Activated CD4-positive, CD25-positive, alpha-beta regulatory T cell (primary cell): ENCODE measurements at places on chromosomes 7 and 10.

DNA sequence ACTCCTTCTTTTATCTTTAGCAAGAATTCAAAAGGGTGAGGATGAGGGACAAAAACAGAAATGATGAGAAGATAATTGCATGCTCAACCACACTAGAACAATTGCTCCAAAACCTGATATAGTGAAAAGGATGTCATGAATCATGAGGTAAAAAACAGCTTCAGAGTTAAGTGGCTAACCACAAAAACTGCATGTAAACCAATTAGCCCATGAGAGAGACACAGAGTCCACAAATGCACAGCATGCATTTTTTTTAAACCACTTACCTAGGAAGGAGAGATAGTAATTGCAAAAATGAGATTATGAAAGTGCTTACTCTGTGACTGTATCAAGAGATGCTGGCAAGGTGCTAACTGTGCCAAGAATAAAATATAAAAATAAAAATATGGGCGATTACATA is 132.9 kb downstream of the MBL2 start:
- no peak for DNase-seq

DNA sequence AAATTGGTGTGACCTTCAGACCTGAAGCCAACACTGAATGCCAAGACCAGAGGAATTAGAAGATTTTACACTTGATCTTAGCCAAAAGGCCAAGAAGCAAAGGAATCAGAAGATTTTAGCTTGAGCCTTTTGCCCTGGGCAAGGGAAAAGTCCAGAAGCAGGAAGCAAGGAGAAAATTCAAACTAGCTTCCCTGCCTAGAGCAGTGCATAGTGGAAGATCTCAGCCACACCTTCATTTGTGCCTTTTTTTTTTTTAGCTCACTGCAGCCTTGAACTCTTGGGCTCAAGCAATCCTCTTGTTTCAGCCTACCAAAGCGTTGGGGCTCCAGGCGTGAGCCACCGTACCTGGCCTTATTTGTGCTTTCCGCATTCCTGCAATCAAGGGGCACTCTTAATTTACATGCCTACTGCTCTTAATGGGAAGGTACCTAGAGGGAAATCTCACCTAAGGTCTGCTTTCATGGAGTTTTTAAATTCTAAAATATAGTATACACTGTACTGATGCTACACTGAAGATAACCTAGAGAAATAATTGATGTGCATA is 8.3 kb upstream of the PIP4K2A start:
- DNase-seq, result no peak

DNA sequence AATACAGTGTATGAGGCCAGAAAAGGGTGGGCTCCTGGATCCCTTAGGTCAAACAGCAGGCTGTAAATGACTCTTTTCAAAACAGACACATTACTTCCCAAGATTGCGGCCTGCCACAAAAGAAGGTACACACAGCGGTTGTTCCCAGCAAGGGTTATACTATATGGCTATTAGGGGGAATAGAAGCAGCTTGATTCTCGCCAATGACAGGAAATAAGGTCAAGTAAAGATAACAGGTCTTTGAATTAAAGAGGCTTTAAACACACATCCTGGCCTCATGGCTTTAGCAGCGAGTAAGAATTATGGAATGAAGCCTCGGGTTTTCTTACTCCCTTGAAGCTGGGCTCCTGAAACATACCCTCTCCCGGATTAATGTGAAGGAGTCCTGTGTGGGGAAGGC is 58.3 kb downstream of the CYP26A1 start:
- DNase-seq, result no peak

GRCh38 chr7:116984917-116985316 is 31.6 kb downstream of the ST7 start:
- DNase-seq, result no peak

- DNase-seq, result no peak
Observed at GRCh38 chr10:46077141-46077554, 31.1 kb upstream of the MSMB start.

DNA sequence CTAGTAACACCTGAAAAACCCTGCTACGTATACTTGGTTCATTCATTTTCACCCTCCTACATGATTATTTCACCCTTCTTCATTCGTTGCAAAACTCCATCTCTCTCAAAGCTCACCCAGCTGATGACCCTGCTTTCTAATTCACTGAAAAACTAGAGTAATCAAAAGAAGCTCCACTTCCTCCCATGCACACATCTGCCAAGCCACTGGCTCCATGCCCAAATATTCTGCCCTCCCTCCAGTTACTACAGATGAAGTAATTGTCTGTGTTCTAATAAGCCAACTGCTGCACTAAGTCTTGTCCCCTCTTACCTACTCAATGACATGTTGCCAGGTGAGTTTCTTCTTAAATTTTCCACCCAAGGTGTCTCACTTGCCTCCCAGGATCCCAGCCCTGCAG is 96.9 kb upstream of the CCDC71L start:
- DNase-seq, result no peak

GRCh38 chr10:29407280-29407858 is 118.5 kb downstream of the LYZL1 start:
- DNase-seq, result no peak

DNA sequence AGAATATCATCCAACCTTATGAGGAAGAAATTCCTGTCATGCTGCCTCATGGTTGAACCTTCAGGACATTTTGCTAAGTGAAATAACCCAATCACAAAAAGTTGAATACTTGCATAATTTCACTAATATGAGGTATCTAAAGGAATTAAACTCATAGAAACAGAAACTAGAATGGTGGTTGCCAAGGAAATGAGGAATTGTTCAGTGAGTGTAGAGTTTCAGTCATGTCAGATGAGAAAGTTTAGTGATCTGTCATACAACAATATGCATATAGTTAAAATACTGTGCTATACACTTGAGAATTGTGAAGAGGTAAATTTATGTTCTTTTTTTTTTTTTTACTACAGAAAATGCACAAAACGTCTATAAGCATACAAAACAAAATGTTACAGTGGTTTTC is 60.7 kb downstream of the R3HCC1L start:
- no peak for DNase-seq

- DNase-seq, result no peak
Observed at GRCh38 chr10:80945264-80945880, 407.7 kb downstream of the SH2D4B start.

- no peak for DNase-seq
Observed at GRCh38 chr7:122301858-122302760, 2.4 kb downstream of the FEZF1 start.

DNA sequence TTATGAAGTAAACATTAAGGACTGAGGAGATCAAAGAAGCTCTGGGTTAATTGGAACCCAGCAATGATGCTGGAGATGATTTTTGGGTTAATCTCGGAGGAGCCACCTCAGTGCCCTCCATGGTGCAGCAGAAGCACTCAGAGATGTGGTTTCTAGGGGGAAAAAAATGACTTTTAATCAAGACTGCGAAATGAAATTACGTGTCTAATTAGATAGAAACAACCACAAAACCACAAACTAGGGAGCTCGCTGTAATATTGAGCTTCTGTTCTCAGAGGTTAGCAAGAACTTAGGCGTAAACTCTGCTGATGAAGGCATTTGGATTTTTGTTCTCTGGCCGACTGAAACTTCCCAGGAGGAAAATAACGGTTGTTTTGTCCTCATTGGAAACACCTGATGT is 319.0 kb downstream of the GRID1 start:
- no peak for DNase-seq

DNA sequence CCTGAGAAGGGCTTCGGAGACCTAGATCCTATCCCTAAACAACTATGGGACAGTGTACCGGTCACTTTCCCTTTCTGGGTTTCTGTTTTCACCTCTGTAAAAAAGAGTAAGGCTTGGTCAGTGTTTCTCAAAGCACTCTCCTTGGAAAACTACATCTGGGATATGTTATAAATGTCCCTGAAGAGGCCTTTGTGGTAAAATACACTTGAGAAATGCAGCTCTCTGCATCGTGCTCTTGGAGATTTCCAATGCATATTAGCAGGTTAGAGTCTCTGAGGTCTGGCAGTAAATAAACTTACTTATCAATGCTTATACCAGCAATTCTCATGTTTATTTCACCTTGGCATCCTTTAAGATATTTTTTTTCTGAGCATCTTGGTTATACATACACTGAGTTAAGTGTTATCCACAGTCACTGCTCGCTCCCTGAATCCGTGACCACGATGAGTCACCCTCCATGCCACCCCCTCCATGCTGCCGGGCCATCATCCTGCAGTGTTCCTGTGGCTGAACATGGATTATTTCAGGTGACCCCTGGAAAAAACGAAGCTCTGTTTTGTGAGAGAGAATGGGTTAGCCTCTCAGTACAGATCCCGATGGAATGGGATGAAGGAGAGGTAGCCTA is 3.3 kb upstream of the TBXAS1 start:
- no peak for DNase-seq

- DNase-seq, result no peak
Observed at GRCh38 chr7:120949998-120950538, 509 bp upstream of the ING3 start.

DNA sequence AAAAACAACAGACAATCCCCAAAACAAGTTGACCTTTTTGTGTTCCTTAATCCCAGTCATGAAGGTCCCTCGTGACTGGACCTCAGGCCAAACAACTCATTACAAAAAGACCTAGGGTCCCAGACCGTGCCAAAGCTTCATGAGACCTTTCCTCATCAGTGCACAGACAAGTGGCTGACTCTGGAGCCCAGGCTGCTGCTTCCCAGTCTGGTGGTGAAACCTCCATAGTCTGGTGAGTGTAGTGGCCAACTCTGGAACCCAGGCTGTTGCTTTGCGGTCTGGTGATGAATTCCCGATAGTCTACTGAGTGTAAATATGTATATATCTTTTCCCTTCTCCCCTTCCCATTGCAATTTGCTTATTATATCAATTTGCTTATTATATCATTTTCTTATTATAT is 22.1 kb upstream of the SLC18A3 start:
- DNase-seq, result no peak

- no peak for DNase-seq
Observed at GRCh38 chr10:1762076-1762475, 24.8 kb upstream of the ADARB2 start.

- DNase-seq, result no peak
Observed at GRCh38 chr7:137342828-137343261, 688 bp downstream of the PTN start.

GRCh38 chr10:1050554-1050953 is 1.6 kb upstream of the IDI1 start:
- no peak for DNase-seq

DNA sequence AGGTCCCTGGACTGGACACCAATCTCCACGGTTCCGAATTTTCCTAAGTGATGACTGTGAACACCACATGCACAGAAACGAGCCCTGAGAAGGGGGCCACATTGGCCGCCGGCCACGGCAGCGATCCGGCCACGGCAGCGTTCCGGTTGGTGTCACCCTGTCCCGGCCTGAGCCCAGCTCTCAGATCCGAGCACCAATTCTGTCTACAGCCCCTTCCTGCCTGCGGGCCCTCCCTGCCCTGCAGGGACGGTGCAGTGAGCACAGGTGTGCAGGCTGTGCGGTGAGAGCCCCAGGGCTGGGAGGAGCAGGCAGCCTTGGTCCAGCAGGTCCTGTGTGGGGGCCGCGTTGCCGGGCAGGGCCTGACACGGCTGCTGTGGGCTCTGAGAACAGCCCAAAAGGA is 29.7 kb upstream of the GPR146 start:
- DNase-seq, result no peak

DNA sequence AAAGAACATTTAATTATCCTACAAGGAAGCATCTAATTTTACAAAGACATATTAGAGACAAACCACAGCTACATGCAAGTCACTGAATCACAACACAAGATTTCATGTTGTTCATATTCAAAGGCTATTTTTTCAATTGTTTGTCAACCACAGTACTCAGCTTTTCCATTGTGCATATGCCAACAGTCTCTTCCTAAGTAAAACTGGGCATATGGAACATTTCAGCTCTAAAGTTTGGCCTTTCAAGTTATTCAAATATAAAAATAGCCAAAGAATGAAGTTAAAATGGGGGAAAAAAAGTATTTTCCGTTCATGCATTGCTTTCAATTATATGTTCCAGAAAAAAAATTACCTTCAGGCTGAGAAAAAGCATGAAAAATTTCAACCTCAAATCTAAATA is 537.9 kb downstream of the PLXDC2 start:
- no peak for DNase-seq

DNA sequence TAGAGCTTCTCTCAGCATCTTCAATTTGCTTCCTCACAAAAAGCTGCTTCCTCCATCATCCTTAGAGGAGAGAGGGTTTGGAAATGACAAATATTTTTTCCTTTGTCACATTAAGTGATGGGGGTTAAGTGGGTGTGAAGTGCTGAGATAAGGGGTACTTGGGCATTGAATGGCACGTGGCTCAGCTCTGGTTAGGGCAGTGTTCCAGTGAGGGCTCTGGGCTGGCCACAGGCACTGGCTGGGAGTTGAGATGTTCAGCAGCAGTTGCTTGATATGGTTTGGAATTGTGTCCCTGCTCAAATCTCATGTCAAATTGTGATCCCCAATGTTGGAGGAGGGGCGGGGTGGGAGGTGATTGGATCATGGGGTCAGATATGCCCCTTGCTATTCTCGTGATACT is 33.7 kb upstream of the CHCHD3 start:
- DNase-seq, result no peak

- DNase-seq, result no peak
Observed at GRCh38 chr7:1340461-1341360, 108.0 kb downstream of the UNCX start.

GRCh38 chr7:31171984-31172383 is 119.9 kb downstream of the ADCYAP1R1 start:
- DNase-seq, result no peak

DNA sequence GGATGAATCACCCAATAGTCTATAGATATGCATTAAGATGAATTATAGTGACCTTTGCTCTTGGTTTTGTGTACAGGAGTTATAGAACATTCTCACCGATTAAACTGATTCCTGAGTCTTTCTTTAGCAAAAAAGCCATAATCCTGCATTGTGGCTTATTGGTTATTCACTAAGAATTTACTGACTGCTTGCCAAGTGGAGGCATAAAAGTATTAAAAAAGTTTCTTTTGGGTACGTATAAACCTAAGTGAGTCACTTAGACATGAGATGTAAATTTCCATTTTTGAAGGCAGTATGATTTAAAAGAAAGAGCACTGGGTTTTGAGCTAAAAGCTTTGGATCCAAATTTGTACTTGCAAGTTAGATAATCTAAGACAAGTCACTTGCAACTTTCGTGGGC is 100.7 kb downstream of the CDK6 start:
- DNase-seq, result no peak

DNA sequence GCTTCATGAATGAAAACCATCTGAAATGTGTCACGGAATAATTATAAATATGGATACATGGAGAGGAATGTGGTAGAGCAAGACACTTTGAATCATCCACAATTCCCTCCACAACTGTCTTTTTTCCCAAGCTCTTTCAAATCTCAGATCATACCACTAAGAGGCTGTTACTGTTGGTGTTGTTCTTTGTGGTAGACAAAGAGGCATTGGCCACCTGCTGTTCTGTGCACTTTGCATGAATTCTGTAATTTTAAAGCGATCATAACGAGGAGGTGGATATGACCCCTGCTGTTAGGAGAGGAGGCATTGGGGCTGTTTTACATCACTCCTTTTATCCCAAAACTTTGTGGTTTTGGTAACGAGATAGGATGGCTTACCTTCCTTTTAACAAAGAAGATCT is 141.2 kb upstream of the KLF6 start:
- no peak for DNase-seq

DNA sequence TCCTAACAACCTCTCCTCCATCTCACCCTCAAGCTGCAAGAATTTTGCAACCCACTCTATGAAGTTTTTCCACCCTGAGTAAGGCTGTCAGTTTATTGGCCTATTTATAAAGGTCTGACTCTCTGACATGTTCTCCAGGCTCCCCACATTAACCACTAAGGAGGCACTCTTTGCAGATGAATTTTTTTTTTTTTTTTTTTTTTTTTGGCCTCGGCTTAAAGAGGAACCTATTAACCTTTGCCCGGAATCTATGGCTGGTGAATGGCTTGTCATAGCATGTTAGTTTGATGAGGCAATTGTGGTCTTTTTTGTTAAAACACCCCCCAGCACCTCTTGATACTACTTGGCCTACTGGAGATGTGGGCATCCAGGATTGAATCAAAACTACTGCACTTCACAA is 57.1 kb downstream of the TBXAS1 start:
- no peak for DNase-seq
